ENCODE measurements at places on chromosomes 2 and 18.

- no peak for DNase-seq
These were observed 413 bp upstream of the CHMP3 start for GRCh38 chr2:86563650-86564061.

GRCh38 chr18:46426679-46427047, 230.4 kb downstream of the LOXHD1 start:
- DNase-seq, result no peak

DNA sequence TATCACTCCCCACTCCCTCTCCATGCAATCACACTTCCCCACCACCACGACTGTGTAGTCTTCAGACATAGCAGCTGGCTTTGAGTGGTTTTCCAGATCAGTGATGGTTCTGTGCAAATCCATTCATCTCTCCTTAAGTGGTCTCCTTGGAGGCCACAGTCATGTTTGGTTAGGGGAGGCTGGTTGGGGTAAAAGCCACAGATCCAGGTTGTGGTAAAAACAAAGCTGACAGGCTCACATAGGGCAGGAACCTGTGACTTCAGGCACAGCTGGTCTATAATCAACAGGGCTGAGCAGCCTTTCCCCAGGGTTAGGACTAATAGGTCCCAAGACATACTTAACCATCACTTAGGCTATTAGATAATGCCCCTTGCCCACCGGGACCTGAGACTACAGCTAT, 46.2 kb upstream of the FZD7 start:
- no peak for DNase-seq

- DNase-seq, result no peak
These were observed 1.1 kb downstream of the PAX8 start for GRCh38 chr2:113277474-113278072.

DNA sequence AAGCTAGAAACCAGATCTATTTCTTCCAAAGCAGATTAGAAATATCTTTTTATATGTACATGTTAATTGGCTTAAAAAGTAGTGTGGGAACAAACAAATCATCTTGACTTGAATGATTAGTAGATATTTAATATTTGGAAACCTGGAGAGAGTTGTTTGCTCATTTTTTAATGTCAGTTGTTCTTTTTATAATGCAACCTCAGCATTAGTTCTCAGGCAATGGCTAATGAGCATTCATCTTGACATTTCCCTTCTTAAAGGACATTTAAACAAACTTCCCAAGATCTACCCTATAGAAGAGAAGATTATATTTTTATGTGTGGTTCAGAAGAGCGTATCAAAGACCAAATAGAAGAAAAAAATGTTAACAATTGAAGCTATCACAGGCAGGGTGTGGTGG, 334.0 kb downstream of the CTNNA2 start:
- DNase-seq, result no peak

DNA sequence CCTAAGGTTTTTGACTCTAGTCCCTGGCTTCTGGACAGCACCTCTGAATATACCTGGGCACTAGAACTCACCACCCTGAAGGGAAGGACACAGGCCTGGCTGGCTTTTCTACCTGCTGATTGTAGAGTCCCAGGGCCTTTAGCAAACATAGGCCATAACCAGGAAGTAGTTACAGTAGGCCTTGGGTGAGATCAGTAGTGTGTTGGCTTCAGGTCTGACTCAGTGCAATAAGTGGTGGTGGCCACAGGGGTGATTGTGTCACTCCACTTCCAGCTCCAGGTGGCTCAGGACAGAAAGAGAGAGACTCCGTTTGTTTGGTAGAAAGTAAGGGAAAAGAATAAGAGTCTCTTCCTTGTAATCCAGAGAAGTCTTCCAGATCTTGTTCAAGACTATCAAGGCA, 101.7 kb upstream of the LGALSL start:
- no peak for DNase-seq

DNA sequence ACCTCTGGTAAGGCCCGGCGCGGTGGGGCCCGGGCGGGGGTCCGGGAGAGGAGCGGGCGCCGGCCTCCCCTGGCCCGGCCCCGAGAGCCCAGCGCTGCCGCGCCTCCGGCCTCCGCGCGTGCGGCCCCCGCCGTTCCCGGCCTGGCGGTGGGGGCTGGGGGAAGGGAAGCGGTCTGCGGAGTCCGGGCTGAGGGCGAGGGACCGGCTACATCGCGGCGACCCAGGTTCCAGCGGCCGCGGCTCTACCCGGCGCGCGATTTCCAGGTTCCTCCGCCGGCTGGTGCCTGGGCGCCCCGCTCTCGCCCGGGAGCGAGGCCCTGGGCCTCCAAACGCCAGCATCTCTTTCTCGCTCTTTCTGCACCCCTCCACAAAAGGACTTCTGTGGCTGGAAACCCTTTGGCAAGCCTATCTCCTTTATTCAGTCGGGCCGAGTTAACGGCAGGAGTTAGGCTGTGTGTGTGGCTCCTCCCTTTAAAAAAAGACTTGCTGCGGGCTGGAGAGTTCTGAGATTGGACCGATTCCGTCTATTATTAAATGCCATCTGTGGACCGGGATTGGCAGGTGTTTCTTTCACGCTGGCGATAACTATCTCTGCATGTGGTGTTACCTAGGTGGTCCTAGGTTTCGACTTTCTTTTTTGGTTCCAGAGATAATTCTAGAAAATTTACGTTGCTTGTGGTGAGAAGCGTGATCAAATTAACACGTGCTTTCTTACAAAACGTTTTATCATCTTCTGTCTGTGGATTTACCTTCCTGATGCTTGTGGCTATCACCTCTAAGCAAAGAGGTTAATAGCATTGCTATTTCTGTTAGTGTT, 592 bp downstream of the ME2 start:
- peak; percentile 41 for DNase-seq

GRCh38 chr2:220572385-220572784, 945.0 kb downstream of the SLC4A3 start:
- DNase-seq, result no peak

DNA sequence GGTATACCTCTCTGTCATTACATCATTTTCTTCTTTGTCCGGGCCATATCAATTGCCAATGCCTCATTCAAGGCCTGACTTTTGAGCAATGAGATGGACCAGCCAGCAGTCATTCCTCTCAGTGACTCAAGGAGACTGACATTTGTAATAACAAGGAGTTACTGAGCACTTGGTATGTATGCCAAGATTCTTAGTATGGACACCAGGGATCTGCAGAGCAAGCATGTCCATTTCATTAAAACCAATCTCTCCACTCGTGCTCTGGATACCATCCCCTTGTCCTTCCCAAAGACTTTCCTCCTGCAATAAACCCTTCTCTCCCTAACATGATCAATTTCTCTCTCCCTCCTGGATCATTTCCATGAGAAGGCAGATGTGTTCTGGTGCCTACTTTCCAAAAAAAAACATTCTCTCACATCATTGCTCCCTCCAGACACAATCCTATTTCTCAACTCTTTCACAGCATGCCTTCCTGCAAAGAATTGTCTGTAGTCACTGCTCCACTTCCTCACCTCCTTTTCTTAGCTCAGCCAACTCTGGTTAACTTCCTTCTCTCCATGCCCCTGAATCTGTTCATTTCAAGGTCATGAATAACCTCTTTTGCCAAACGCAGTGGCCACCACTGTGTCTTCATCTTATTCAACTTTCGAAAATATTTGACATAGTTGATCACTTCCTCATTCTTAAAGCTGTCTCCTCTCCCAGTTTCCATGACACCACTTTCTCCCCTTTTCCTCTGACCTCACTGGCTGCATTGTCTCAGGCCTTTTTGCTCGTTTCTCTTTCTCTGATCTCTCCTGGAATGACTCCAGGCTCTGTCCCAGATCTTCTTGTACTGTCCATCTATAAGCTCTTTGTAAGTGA, 102.8 kb upstream of the CYP1B1 start:
- DNase-seq, result no peak

- DNase-seq, result no peak
These were observed 104.7 kb upstream of the CD302 start for GRCh38 chr2:159902722-159903121.

GRCh38 chr18:37452682-37453385, 112.8 kb downstream of the CELF4 start:
- no peak for DNase-seq

DNA sequence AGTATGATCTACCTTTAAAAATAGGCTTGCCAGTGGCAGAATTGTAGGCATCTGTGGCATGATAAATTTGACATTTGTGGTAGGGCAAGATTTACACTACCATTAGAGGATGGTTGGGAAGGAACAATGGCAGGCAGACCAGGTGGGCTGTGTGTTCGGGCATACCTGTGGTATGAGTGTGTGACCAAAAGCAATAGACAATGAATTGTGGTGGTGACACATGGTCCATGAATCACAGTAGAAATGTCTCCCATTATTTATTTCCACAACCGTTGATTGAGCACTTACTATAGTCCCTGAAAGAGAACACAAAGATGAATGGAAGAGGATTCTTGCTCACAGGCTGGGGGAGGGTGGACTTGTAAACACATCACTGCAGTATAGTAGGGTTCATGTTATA, 29.9 kb upstream of the RUFY4 start:
- DNase-seq, result no peak

- no peak for DNase-seq
These were observed 55.1 kb upstream of the LYPD1 start for GRCh38 chr2:132725148-132725547.

DNA sequence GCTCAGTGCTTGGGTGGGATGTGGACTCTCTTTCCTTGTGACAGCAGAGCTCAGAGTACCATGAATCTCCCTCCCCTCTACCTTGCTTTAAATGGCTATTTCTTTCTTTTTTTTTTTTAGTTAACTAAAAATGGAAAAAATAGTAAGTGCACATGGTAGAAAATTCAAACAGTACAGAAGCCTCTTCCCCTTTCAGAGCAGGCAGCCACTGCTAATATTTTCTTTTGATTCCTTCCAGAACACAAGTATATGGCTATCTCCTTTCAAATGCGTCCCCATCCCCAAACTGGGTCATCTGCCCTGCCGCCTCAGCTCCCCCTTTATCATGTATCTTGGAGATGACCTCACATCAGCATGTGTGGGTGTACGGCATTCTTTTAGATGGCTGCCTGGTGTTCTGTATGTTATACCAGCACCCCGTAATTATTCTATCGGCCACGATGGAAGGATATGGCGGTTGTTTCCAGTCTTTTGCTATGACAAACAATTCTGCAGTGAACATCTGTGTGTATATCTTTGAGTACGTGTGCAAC, 70.5 kb upstream of the DLX2 start:
- no peak for DNase-seq

DNA sequence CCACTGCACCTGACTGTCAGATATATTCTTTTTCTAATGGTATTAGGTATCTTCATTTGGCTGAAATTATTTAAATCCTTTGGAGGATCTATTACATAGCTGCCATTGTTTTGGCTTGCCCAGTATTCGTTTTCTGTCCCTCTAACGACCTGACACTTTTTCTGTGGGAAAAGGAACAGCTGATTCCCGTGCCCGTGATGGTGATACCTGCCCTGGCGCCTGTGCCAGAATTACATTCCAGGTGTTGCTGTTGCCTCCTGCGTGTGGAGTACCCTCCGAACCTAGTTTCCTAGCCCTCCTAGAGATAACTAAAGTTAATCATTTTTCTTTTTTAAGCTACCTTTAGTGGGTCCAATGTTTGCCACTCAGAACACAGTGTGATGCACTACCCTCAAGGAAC, 14.0 kb downstream of the HOXD1 start:
- DNase-seq, result no peak

DNA sequence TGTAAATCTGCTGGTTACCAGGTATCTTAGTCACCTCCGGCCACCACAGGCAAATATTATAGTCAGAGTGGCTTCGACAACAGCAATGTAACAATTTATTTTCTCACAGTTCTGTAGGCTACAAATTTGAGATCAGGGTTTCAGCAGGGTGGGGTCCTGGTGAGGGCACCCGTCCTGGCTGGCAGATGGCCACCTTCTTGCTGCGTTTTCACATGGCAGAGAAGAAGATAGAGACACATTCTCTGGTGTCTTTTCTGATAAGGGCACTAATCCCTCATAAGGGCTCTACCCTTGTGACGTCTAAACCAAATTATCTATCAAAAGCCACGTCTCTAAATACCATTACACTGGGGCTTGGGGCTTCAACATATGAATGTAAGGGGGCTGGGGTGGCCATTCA, 843.2 kb upstream of the FANCL start:
- no peak for DNase-seq

DNA sequence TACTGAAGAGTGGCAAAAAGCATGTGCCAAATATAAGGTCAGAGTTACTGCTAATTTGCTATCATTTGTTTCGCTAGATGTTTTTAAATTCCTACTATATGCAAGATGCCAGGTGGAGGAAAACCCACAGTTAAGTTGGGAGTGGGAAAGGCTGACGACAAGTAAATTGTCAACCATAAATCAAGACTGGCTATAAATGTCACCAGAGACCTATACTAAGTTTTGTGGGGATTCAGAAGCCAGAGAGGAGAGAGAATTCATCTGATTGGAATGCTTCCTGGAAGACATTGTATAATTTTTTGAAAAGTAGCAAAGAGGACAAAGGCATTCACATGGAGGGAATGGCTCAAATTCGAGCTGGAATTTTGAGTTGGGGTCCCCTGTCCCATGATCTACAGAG, 64.3 kb downstream of the CFAP221 start:
- no peak for DNase-seq

GRCh38 chr2:227576110-227576509, 22.6 kb upstream of the SCYGR2 start:
- DNase-seq, result no peak

- DNase-seq, result peak; percentile 19
These were observed 887.9 kb downstream of the NRXN1 start for GRCh38 chr2:50143822-50144575.

GRCh38 chr2:127080938-127081755, 25.8 kb downstream of the BIN1 start:
- peak; percentile 84 for DNase-seq

DNA sequence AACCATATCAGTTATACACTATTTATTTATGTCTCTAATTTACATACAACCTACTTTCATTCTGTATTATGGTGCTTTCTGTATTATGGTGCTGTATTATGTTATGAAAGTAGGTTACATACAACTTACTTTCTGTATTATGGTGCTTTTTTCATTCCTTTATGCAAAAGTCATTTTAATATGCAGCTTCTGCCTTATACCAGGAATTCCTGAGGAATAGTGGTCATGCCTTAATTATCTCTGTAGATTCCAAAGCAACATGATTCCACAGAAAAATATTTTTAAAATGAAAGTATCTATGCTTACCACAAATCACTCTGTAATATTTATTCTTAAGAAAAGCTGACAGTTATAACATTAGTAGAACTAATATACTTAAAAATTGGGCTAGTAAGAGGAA, 922.0 kb upstream of the NRXN1 start:
- DNase-seq, result no peak

- DNase-seq, result peak; percentile 46
These were observed 199.1 kb downstream of the GLI2 start for GRCh38 chr2:120934574-120935338.

DNA sequence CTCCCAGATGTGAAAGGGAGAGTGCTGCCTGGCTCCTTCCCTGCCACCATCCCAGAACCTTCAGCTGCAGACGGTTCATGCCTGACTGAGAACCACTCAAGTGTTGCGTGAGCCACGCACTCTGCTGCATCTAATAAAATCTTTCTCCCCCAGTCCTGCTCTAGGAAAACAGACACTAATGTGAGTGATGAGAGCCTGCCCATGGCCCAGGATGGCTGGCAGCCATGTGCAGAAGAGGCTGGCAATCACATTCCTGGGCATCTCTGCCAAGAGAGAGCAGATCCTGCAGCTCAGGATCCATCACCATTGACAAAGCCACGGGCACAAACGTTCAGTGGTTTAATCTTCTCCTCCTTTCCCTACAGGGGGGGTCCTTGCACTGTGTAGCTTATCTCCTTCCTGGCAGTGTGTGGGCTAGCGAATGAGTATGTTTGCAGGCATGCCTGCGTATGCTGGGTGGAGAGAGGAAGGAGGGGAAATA, 477.5 kb downstream of the SLC4A3 start:
- peak; percentile 46 for DNase-seq

Data from WERI-Rb-1 (cell line).